NCI-H524 treated with DMSO at 0.1 percent for 48 hours (cell line): ENCODE measurements at places on chromosomes 4 and X.

- DNase-seq: no peak
Observed at GRCh38 chr4:1109898-1110506, 3.4 kb downstream of the RNF212 start.

GRCh38 chrX:121150217-121150616, 102.8 kb downstream of the GLUD2 start:
- no peak for DNase-seq

DNA sequence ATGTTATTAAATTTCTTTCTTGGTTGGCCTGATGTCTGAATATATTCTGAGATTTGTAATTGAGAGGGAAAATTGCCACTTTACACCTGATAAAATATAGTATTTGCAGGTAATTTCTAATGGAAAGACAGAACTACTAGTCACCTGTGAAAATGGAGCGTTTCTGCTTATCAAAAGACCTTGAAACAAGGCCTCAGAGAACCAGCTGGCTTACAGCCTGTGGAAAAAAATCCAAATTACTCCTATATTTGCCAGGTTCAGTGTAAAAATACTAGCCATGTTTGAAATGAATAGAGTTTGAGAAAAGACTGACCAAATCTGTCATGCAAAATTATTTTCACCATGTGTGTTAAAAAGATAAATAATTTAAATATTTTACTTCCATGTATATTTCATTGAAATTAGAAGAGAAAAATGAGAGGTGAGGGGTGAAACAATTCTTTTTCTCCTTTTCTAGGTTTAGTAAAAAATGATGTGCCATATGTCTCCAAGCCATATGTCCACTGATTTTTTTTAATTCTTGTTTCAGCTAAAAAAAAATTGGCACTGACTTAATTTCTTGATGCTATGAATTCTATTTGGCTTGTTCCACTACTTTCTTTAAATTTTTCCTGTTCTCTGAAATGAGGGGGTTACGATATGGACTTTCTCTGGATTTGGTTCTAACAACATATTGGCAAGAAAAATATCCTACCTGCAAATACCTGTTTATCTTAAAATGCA, 464.9 kb downstream of the GRXCR1 start:
- DNase-seq: no peak

- DNase-seq: no peak
Observed at GRCh38 chr4:163901319-163901718, 406.8 kb downstream of the TMA16 start.

DNA sequence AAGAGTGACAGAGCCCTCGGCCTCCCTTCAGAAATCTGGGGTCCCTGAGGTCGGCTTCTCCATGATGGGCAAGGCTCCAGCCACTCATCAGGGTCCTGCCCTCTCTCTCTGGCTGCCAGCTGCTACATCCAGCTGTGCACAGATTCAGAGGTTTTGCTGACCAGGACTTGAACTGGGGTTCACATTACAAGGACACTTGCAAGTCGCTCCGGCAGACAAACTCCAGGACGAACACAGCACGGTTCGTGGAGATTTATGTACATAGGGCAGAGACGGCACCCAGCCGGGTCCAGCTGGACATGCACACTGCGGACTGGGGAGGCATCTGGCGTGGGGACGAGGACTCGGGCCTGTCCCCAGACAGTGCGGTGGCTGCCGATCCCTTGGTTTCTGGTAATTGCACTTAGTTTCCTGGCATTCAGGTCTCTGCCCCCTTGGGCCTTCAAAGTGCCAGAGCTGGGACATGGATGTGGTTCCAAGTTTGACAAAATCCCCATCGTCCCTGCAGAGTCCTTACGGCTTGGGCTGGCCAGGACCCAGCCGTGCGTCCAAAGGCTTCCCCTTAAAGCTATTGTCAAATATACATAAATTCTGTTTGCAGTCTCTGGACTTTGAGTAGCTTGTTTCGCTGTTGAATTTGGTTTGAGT, 6.2 kb upstream of the C4orf50 start:
- no peak for DNase-seq

DNA sequence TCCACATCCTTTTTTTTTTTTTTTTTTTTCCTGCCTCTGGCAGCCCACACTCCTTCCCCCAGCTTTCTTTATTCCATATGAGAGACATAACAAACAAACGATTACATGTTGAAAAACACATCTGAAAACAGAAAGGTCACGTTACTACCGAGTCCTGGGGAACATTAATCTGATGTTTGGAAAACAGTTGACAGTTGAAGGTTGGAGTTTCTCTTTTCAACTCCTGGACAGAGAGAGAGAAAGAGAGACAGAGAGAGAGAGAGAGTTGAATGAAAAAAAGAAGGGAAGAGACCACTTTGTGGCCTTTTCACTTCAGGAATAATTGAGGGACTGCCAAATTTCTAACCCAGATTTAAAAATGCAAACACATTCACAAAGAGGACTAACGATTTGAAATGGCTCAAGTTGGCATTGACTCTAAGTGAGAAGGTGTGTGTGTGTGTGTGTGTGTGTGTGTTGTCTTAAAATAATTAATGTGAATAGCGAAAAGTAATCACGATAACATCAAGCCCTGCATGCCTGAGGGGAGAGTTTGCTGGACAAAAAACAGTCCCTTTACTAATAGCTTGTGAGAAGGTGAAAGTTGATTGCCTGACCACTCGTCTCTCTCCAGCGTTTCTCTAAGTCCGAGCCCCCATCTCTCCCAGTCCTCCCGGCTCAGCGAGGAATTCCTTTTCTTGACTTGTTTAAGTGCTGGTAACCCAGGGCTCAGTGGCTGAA, 67.3 kb downstream of the FBXO8 start:
- DNase-seq: no peak

- DNase-seq: no peak
Observed at GRCh38 chr4:85780664-85781063, 305.7 kb downstream of the ARHGAP24 start.

GRCh38 chr4:69196209-69196965, 18.2 kb downstream of the UGT2B11 start:
- DNase-seq: no peak

GRCh38 chrX:46758163-46758955, 559 bp downstream of the SLC9A7 start:
- DNase-seq: no peak

GRCh38 chr4:85778632-85779131, 303.7 kb downstream of the ARHGAP24 start:
- no peak for DNase-seq

DNA sequence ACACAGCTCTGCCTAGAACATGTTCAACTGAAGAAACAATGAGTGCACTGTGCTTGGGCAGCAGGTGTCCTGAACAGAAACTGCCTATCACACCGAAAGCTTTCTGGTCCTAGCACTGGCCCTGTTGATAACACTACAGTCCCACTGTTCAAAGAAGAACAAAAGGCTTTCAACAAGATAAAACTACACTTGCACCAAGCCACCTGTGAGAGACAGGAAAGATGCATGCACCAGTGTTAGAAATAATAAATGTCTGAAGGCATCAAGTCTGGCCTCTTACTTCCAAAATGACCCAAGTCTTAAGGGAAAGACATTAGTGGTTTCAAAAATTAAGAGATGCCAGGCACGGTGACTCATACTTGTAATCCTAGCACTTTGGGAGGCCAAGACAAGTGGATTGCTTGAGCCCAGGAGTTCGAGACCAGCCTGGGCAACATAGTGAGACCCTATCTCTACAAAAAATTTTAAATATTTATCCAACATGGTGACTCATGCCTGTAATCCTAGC, 68.7 kb downstream of the APBB2 start:
- no peak for DNase-seq

GRCh38 chr4:139798456-139798855, 132.8 kb downstream of the MGST2 start:
- no peak for DNase-seq

GRCh38 chr4:79626101-79626500, 218.1 kb upstream of the GK2 start:
- DNase-seq: no peak

DNA sequence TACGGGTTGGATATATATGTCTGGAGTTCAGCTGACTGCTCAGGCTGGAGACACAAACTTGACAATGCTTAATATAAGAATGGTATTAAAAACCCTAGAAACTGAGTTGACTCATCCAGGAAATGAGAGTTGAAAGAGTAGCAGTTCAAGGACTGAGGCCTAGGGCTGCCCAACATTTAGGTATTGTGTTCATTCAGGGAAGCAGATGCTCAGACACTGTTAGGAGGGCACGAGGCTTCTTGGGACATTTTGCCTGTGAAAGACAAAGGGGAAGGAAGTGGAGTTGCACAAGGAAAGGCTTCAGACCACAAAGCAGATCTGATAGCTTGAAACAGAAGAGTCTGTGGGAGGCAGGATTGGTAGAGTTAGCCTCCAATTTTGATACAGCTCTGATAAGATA, 52.0 kb upstream of the HS3ST1 start:
- DNase-seq: no peak

DNA sequence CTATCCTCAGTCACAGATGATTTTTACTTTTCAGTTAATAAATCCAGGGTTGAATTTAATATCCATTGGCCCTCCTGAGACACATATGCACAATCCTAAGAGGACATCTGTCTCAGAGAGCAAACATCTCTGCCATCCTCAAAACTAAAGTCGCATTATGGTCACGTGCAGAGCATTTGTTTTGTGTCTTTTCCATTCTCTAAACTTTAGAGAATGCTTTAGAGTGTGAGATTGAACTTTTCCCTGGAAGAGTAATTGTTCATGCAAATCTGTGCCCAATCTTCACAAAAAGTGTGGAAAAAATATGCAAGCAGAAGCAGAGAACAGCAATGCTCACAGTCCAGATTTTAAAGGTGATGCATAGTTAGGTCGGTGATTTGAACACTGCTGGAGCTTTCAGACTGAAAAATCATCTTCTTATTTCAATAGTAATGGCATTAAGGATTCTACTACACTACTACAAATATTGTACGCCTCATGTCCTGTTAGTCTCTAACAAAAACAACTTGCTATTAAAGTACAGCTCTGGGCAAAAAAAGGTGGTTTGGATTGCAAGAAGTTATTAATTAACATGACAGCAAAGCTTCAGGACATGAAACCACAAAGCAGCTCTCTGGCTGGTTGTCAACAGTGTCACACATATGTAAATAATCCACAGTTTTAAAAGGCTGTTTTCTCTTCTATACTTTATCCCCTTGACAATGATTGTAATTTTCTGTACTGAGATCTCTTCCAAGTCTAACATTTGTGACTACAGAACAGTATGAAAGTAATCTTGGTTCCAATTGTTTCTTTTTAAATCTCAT, 19.9 kb downstream of the DCHS2 start:
- no peak for DNase-seq

- no peak for DNase-seq
Observed at GRCh38 chr4:94689155-94689860, 68.4 kb upstream of the BMPR1B start.

DNA sequence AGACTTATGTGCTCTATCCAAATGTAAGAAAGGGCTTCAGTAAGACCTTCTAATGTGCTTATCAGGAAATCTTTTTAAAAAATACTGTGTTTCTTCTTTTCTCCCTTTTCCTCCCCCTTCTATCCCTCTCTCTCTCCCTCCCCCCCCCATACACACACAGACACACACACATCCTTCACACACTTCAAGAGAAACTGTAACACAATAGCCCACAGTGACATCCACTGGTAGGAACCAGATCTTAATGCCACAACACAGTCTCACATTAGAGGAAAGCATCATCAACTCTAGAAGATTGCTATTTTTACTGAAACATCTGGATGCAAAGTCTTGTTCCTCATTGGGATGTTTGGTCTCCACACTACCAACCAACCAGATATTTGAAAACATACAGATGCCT, 4.6 kb downstream of the PCDH19 start:
- DNase-seq: no peak

DNA sequence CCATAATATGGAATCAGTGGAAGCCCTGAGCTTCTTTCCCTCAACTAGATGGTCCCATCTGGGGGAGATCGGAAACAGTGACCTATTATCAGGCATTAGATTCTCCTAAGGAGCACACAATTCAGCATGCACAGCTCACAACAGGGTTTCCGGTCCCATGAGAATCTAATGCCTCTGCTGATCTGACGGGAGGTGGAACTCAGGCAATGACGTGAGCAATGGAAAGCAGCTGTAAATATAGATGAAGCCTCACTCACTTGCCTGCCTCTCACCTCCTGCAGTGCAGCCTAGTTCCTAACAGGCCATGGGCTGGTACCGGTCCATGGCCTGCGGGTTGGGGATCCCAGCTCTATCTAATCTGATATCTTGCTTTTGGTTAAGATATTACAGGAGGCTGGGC, 88.9 kb downstream of the COX7B2 start:
- no peak for DNase-seq

DNA sequence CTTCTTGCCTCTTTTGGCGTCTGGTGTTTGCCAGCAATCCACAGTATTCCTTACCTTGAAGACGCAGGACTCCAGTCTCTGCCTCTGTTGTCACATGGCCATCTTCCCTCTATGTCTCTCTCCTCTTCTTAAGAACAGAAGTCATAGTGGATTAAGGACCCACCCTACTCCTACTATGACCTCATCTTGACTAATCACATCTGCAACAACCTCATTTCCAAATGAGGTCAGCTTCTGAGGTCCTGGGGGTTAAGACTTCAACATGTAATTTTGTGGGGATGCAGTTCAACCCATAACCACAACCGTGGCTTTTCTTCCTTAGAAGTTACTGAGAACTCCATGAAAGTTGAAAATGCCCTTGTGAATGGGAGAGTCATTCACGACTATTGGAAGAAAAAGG, 23.3 kb downstream of the TLR8 start:
- no peak for DNase-seq

- DNase-seq: no peak
Observed at GRCh38 chrX:40615976-40616375, 7.3 kb upstream of the MPC1L start.

GRCh38 chrX:24796204-24796603, 102.5 kb downstream of the POLA1 start:
- DNase-seq: peak; percentile 81

- DNase-seq: no peak
Observed at GRCh38 chrX:107716118-107716684, 59.4 kb downstream of the TSC22D3 start.

DNA sequence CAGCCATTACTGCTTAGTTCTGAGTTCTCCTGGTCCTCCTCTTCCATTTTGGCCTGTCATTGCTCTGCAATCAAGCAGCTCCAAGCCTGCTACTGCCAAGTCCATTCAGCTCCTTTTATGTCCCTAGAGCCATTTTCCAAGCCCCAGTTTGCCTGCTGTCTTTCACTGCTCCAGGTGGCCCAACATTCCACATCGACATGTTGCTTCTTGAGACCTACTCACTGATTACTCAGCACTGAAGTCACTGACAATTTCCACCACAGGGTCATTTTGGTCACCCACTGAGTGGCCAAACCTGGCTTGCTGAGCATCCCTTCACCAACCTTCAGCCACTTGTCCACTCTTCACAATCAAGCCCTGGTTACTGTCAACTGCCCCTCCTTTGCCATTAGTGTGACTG, 27.2 kb downstream of the LRIT3 start:
- no peak for DNase-seq

- DNase-seq: no peak
Observed at GRCh38 chr4:4990329-4990728, 28.9 kb downstream of the CYTL1 start.

- DNase-seq: no peak
Observed at GRCh38 chrX:100695302-100695701, 36.6 kb downstream of the SYTL4 start.

DNA sequence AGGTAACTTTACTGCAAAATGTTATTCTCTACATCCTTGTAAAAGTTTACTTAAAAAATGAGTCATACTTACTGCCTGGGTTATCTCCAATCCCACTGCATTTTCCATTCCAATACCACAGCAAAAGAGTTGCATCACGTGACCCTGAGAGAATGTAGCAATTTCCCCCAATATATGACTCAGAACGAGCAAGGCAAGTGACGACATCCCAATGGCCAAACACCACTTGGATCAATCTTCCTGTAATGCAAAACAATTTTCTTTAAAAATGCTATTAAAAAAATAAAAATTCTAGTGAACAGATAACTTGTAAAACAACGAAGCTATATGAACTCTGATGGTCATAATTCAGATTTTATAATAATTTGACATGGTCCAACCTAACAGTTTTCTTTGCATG, 224.3 kb downstream of the DCLK2 start:
- DNase-seq: no peak
